ENCODE measurements at places on chromosomes 11 and 22.

GRCh38 chr11:123054301-123055065 lies 7.5 kb downstream of the HSPA8 start:
- DNase-seq, result no peak

GRCh38 chr11:33857933-33858371 lies 33.9 kb downstream of the LMO2 start:
- DNase-seq, result peak; percentile 47

- no peak for DNase-seq
Observed at GRCh38 chr22:36727927-36728488, 24.5 kb upstream of the CACNG2 start.

DNA sequence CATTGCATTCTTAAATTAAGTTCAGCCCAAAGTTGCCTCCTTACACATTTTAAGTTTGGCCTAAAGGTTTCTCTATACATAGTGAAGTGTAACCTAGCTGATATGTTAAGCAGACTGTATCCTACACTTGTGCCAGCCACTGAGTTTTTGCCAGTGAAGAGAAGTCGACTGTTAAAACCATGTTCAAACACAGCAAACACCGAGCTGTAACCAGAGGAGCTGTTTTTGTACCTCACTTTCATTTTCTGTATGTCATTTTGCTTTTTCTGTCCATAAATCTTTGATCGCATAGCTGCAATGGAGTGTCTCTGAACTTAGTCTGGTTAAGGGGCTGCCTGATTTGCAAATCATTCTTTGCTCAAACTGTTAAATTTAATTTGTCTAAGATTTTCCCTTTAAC lies 403.7 kb downstream of the LUZP2 start:
- DNase-seq, result no peak

GRCh38 chr11:64885367-64886286 lies 7.2 kb upstream of the EHD1 start:
- no peak for DNase-seq

GRCh38 chr11:10348650-10349280 lies 43.9 kb downstream of the ADM start:
- no peak for DNase-seq

DNA sequence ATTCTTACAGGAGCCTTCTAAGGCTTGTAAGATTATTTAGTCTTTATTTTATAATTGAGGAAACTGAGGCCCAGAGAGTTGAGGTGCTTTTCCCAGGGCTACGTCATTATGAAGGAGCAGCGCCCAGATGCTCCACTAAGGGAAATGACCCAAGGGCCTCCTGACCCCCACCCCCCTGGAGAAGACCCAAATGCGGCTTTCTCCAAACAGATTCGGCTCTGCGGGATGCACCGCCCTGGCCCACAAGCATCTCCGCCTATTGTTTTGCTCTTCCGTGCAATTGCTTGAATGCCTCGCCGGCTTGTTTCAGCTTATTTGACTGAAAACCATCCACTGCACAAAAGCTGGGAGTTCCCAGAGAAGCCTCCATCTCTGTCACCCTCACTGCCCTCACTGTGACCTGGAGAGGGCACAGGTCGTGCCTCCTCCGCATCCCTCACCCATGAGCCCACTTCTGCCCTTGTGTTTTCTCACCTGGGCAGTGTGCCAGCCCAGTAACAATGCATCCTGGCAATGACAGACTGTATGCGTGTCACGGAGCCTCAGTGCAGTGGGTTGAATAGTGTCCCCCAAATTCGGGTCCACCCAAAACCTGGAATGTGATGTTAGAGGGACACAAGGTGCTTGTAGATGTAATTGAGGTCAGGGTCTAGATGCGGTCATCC lies 790.2 kb downstream of the TBC1D22A start:
- no peak for DNase-seq

DNA sequence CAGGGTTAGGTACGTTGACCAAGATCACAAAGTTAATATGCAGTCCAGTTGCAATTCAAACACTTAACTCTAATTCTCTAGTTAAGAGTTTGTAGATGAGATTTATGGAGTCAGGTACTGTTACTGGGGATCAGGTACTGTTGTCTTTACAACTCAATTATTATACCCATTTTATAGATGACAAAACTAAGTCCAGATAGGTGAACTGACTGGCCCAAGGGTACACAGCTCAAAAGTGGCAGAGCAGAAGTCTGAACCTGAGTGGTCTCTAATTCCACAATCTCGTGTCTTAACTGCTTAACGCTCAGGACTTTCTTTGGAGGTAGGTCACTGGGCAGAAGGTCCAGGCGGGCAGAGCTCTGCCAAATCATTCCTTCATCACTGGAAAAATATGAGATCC lies 77.5 kb downstream of the DSCAML1 start:
- no peak for DNase-seq

DNA sequence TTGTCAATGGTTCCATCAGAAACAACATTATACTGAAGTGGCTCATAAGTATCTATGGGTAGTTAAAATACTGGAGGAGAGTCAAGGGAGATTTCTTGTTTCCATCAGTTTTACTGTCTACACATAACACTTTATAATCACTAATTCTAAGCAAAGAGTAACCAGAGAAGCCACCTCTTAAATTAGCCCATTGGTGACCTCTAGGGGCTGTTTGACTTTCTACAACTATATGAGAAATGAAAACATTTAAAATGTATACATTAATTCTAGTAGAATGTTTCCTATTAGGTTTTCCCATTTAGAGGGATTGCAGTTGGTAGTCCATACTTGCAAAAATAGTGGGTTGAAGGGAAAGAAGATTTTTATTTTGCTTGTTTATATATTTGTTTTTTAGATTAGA lies 504.3 kb downstream of the FAM181B start:
- no peak for DNase-seq

DNA sequence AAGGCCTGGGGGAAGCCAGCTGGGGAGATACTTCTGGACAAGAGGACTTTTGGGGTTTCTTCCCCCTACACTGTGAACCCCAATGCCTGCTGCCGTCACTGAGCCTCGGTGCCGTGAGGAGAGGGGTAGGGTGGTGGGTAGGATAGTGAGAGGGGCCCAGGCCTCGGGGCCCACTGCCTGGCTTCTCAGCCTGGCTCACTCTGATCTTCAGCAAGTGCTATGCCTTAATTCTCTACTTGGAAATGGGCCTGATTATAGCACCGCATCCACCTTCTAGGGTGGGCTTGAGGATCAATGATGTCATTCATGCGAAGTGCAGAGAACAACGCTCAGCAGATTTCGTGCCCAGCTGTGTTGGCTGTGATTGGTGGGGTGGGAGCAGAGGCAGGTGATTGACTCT lies 76.7 kb upstream of the NECTIN1 start:
- no peak for DNase-seq

DNA sequence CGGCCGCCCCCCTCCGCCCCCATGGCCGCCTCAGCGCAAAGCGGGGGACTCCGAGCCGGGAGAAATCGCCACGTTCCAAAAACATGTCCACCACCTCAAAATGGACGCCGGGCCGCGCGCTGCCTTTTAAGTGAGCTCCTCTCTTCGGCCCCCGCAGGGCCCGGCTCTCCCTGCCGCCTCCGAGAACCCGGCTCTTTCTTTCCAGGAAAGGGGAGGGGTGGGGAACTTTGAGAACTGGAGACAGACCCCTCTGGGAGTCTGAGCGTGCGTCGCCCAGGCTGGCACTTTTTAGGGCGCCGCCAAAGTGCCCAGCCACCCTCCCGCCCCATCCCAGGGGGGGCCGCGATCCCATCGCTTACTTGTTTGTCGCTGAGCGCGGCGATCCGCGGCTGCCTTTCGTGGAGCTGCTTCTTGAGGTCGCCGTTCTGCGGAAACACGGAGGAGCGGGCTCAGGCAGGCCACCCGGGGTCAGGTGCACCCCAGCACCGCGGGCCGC lies 1.6 kb downstream of the PHF21B start:
- no peak for DNase-seq

DNA sequence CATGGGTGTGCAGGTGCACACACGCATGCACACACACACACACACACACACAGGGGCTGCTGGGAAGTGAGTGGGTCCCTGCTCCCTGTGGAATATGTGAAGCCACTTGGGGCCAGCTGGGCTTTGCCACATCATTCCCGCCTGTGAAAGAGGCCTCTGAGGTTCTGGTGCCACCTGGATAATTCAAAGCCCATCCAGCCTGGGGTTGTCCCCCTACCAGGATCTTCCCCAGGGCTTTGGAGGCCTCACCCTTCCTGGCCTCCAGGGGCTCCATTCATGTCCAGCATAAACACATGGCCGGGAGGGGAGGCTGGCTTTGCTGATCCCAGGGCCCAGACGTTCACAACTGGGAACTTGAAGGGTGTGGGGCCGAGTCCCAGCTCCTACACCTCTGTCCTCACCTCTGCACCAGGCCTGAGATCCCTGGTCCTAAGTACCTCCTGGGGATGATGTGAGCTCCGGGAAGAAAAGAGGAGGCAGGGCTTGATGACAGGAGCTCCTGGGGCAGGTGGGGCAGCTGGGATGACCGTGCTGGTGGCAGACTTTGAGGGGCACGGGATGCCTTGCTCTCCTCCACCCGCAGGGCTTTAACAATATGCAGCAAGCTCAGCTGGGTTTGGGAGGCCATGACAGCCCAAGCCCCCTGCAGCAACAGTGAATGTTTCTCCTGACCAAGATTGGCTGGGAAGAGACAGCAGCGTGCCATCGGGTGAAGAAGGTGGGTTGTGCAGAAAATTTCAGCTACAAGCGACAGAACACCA lies 14.2 kb downstream of the LINC01488 start:
- no peak for DNase-seq

DNA sequence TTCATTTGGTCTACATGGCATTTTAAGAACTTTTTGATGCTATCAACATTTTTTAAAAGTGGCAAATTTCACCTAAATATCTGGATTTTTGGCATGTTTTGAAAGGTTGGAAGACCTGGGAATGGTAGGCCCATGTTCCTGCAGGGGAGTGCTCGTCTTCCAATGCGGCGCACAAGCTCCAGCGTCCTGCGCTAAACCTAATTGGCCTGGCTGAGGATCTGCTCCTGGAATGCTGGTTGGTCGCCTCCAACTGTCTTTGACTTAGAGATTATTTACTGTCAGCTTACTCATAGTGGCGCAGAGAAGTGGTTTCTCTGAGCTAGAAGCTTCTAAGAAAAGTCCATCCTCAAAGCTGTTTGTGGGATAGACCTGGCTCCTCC lies 626 bp upstream of the LIMK2 start:
- no peak for DNase-seq

DNA sequence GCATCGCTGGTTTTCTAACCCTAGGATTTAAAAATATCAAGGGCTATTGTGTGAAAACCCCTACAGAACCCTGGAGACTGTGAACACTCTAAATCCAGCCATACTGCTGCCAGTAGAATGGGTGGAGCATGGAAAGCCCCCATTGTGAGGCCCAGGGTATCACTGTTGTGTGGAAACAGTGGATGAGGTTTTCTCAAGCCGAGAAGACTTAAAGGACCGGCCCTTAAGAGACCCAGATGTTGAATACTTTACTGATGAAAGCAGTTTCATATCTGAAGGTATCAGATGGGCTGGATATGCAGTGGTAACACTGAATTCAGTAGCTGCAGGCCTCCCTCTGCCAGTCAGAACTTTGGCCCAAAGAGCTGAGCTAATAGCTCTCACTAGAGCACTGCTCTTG lies 41.6 kb upstream of the GLYAT start:
- DNase-seq, result no peak

DNA sequence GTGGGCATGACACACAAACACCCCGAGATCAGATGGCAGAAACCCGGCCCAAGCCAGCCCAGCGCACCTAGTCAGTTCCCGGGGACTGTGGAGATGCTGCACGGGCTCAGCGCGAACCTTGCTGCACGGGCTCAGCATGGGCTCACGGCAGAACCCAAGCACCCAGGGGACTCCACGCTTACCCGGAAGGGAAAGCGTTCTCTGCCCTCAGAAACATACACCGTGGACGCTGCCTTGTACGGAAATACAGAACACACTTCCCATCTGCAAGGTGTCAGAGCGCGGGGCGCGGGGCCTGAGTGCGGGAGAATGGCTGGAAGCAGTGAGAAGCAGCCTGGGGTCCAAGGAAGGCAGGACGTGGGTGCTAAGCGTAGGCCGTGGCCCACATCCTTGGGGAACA lies 319.9 kb downstream of the NTM start:
- no peak for DNase-seq

- no peak for DNase-seq
Observed at GRCh38 chr11:32172848-32173834, 82.3 kb downstream of the RCN1 start.

GRCh38 chr22:44085743-44086270 lies 61.7 kb downstream of the PARVB start:
- no peak for DNase-seq

DNA sequence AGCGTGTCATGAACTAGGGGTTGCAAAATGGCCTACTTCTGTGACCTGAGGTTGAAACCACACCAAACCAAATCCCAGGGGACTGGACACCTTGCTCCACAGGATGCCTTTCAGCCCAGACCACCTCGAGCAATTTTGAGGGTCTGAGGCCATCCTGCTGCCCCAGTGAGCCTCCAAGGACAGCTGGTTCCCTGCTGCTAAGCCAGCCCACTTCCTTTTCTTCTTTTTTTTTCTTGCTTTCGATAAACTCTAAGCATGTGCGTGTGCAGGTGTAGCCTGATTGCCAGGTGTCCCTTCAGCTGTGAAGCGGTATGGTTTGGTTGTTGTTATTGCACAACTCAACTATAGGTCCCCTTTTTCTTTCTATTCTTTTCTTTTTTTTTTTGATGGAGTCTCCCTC lies 2.7 kb downstream of the CRYBB1 start:
- DNase-seq, result no peak

DNA sequence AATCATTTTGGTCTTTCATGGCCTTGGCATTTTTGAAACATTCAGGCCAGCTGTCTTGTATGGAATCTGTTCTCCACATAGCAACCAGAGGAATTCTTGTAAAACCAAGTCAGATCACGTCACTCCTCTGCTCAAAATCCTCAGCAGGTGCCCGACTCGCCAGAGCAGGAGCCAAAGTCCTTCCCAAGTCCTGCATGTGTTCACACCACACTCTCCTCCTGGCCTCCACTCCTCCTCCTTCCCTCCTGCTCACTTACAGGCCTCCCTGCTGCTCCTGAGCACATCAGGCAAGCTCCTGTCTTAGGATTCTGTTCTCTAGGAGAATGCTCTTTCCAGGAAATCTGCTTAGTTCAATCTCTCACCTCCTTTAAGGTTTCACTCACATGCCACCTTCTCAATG lies 6.9 kb upstream of the PSMC3 start:
- no peak for DNase-seq

DNA sequence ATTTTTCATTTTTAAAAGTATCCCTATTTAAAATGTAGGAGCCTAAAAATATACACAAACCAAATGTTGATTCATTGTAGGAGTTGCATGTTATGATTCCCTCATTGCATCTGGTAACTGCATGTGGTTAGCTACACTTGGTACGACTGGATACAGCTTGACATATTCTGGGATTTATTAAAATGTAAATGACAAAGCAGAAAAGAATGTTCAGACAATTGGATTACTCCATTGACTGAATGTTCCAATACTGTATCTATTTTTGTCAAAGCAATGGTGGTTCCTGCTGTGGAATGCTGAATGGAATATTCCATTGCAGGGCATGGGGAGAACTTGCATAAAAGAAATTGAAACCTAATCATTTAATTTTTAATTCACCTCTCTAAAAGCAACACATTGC lies 30.8 kb downstream of the BLID start:
- DNase-seq, result no peak

- no peak for DNase-seq
Observed at GRCh38 chr22:48061726-48062125, 1299.3 kb downstream of the TBC1D22A start.

- no peak for DNase-seq
Observed at GRCh38 chr11:69562816-69563215, 78.1 kb upstream of the CCND1 start.

- DNase-seq, result no peak
Observed at GRCh38 chr11:26948881-26949280, 45.0 kb upstream of the FIBIN start.

All from activated CD8-positive, alpha-beta memory T cell treated with anti-CD3 and anti-CD28 coated beads for 4 hours (primary cell).